ENCODE measurements at places on chromosomes 1 and 21.
A peak's percentile ranks its signal among the peaks of the same experiment; 100 is the strongest.

DNA sequence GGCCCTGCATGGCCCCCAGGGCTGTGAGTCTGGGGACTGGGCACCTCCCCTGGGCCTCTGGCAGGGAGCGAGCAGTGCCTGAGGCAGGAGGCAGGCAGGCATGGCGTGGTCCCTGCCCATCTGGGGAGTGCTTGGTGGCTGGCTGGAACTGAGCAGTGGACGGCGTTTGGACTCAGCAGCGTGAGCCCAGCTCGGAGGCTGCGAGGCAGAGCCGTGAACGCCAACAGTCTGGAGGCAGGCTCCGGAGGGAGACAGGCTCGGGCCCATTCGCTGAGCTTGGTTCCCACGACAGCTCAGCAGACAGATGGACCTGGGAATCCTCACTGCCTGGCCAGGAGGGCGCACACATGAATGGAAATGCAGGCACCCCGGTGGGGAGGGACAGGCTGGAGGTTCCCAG lies 160.7 kb upstream of the POU3F1 start:
- no peak for DNase-seq

- no peak for DNase-seq
Measured at GRCh38 chr1:12123172-12123571, 43.6 kb upstream of the TNFRSF1B start.

- no peak for DNase-seq
Measured at GRCh38 chr1:1290238-1290731, 10.0 kb downstream of the SCNN1D start.

- DNase-seq: no peak
Measured at GRCh38 chr1:201905234-201905890, 16.7 kb downstream of the SHISA4 start.

- DNase-seq: no peak
Measured at GRCh38 chr21:42135386-42136052, 64.4 kb downstream of the UMODL1 start.

DNA sequence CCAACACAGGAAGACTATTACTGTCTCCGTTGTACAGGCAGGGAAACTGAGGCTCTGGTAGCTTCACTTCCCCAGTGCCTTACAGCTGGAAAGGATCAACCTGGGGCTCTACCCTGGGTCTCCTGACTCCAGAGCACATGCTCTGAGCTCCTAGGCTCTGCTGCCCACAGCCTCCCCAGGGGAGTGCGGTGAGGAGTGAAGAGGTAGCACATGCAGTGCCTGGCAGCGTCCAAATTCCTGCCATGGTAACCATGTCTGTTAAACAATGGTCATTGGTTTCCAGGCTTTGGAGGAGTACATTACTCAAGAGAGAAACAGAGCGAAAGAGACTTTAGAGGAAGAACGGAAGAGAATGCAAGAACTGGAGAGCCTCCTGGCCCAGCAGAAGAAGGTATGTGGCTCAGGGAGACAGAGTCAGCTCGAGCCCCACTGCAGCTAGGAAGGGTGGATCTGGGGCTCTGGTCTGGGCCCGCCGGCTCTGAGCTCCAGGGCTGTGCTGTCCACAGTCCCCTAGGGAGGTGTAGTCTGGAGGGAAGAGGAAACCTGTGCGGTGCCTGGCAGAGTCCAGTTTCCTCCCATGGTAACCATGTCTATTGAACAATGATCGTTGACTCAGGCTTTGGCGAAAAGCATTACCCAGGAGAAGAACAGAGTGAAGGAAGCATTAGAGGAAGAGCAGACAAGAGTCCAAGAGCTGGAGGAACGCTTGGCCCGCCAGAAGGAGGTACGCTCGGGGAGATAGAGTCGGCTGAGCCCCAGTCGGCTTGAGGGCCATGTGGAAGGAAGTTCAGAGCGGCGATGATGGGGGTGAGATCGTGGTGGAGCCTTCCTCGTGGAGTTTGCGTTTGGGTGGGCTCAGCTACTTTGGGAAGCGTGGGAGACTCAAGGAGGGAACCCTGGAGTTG lies 64.6 kb upstream of the EFHD2 start:
- DNase-seq: no peak

DNA sequence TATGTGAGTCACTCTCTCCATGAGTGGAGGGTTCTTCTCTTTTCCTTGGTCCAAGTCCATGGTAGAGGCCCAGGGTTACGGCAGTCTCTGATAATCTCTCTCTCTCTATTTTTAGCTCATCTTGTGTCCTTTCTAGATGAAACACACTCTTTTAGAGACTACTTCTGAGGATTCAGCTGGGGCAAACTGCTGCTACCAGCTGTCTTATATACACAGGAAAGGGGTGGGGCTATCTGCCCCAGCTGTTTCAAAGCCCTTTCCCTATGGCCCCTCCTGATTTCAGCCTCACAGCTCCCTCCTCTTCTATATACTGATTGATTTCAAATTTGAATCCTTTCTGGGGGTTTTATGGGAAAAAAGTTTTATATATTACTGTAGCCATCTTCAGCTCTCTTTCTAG lies 324.8 kb downstream of the RWDD3 start:
- DNase-seq: no peak

- no peak for DNase-seq
Measured at GRCh38 chr1:98849969-98850636, 154.6 kb downstream of the PLPPR5 start.

GRCh38 chr1:163414778-163415177 lies 93.0 kb downstream of the NUF2 start:
- DNase-seq: no peak

- no peak for DNase-seq
Measured at GRCh38 chr21:41715649-41716281, 51.1 kb downstream of the RIPK4 start.

DNA sequence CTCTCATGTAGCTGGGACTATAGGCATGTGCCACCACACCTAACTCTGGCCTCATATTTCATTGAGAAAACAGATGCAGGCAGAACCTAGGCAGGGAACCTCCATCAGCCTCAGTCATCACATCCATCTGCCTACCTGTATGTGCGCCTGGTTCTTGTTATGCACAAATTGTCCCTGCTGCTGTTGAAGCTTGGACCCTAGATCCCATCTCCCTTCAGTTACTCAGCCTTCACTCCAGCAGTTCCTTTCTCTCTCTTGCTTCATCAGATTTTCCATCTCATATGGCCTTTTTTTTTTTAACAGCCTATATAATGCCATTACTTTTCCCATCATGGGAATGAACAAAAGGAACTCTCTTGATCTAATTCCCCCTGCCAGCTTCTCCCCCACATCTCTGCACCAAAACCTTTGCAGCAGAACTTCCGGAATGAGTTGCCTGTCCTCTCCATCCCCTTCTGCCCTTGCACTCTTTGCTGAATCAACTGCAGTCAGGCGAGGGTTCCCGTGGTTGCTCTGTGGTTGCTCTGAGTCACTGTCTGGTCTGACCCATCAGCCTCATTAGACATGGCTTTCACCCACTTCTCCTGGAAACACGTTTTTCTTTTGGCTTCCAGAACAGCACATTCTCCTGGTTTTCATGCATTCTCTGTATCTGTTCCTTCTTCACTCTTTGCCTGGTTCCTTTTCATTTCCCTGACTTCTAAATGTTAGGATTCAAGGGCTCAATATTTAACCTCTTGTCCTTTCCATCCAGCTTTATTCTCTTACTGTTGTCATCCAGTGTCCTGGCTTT lies 41.5 kb downstream of the UBE4B start:
- no peak for DNase-seq

DNA sequence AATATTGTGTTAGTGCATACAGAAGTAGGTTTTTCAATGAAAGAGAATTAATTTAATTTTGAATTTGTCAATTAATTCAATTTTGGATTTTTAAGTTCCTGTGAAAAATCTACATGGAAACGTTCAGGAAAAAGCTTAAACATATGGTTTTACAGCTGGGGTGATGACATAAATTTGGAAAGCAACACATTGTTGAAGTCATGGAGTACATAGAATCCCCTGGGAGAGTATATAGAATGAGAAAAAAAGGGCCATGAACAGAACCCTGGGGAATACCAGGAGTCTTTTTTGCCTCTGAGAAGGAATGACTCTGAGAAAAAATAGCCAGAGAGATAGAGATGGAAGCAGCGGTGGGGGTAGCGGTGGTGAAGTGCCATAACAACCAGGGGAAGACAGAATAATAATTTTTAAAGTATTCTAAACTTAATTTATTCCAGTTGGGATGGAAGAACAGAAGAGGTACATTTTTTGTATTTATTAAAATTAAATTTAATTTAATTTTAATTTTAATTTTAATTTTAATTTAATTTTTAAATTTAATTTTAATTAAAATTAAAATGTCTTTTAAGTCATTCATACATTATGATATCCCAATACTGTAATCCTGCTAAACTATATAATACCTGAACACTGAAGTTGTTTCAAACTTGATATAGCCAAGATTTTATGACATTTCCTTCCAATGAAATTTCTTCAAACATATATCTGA lies 48.9 kb downstream of the NME7 start:
- DNase-seq: no peak

- no peak for DNase-seq
Measured at GRCh38 chr1:218426343-218426657, 81.2 kb downstream of the TGFB2 start.

DNA sequence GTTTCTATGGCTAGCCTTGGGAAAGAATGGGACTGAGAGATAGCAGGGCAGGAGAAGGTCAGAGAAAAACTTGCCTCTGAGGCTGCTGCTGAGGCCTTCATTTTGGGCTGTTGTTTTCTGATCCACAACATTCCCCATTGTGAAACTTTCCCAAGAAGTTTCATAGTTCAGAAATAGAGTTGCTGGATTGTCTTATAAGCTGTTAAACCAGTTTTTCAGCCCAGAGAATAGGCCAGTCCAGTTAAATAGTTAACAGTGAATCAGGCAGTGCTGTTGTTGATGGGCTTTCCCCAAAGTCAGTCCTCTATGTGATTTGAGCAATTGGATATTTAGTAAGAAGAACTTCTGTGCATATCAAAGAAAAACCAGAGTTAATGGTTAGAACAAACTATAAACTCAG lies 77.0 kb downstream of the C21orf91 start:
- DNase-seq: no peak

- DNase-seq: no peak
Measured at GRCh38 chr1:244515680-244516079, 54.6 kb downstream of the CATSPERE start.

GRCh38 chr1:91572044-91572443 lies 71.4 kb downstream of the CDC7 start:
- DNase-seq: no peak

DNA sequence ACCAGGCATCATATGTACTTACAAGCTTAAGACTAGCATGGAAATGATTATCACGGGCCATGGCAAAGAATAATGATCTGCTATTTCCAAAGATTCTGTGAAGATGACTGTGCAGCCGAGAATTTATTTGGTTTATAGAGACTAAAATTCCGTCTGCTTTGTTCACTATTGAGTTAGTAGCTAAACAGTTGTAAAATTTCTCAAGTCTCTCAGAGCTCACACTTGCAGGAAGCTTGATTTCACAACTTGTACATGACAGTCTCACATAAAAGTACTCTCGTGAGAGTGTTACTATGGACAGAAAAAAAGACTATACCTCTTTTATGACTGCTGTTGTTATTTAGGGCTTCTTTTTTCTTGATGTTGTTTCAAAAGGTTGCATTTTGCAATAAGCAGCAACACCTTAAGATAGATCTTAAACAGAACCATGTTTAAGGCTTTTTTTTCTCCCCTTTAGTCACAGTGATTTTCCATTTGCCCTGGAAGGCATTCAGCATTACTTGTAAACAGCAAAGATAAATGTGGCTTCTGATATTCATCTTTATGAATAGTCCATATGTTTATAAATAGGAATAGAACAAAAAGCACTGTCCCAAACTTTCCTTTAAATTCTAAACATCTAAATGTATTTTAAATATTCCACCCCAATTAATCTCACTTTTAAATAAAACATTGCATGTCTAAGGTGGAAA lies 24.8 kb downstream of the ST6GALNAC5 start:
- DNase-seq: no peak

DNA sequence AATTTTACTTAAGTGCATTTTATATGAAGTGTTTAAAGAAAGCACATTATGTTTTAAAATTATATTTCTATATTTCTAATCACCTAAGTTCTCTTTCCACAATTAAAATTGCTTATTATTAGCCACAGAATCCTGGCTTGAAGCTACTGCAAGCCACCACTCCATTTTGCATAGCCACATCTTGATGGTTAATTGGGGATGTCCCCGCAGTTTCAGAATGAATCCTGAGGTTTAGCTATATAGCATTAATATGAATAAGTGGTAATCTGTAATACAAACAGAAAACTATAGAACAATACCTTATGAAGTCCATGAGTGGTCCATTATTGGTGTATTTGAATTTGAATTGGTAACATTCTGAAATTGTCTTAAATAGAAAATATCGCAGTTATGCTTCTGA lies 11.6 kb upstream of the GOLPH3L start:
- DNase-seq: no peak

DNA sequence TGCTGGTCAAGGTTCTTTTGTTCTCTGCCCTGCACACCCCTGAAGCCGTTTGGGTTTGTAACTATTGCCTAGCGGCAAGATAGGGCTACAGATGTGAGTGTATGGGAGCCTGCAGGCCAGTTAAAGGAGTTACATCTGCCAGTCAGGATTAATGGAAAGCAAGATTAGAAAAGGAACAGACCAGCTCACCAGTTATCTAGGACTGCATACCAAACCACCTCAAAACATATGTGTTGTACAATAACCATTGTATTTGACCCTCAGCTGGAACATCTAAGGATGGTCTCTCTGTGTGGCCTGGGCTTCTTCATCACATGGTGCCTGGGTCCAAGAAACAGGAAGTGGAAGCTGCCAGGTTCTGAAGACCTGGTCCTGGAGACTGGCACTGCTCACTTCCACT lies 52.5 kb upstream of the FBXO28 start:
- DNase-seq: no peak

GRCh38 chr1:58249737-58250586 lies 296.6 kb downstream of the OMA1 start:
- DNase-seq: peak; percentile 31

DNA sequence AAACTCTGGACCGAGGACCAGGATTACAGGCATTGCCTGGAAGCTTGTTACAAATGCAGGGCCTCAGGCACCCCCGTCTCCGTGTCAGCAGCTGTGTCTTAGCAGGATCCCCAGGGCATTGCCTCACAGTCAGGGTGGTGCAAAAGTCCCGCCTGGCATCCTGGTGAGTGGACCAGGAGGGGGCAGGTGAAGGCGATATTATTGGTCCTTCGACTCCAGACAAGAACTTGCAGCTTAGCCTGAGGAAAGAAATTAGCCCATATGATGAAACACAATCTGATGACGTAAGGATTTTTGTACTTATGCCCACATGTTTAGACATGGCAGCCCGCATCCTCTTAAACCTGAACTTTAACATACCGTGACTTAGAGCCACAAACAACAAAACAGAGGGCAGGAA lies 40.8 kb downstream of the RSPH1 start:
- no peak for DNase-seq

DNA sequence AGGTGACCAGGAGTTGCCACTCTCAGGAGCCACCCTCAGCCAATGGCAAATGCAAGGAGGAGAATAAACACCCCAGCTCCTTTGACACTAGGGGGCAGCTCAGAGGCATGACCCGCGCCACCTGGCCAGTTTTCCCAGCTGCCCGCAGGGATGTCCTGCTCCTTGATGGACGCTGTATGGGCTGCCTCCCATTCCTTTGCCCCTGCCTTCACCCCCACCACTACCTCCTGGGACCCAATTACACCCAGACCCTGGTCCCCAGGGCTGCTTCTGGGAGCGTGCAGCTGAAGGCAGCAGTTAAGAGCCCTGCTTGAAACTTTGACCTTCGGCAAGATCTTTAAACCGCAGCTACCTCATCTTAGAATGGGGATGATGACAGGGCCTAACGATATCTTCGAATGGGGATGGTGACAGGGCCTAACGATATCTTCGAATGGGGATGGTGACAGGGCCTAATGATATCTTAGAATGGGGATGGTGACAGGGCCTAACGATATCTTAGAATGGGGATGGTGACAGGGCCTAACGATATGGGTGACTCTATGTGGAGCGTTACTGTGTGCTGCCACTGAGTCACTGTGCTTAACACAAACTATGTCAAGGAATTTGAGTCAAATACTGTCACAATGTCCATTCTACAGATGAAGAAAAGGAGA lies 163.0 kb upstream of the KAZN start:
- no peak for DNase-seq
